GM20000 (cell line): ENCODE measurements at places on chromosomes 3 and 15.

- no peak for DNase-seq
Observed at GRCh38 chr3:114619771-114620170, 325.9 kb downstream of the TIGIT start.

- DNase-seq, result no peak
Observed at GRCh38 chr15:22735781-22736180, 50.7 kb upstream of the NIPA1 start.

DNA sequence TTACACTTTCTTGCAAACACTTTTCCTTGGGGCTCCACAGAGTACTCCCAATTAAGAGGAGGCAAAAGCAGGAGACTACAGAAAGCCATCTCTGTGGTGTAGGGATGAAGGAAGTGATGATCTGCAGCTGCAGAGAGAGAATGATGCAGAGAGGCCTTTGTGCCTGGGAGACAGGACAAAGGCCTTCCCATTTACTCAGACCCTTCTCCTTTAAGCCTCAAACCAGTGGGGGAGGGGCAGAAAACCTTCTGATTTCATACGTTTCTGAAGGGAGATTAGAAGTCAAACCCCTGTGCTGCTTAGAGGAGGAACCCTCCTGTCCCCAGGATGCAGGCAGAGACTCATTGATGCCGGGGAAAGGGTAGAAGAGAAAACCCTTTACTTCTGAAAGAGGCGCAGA lies 130.8 kb downstream of the NEO1 start:
- DNase-seq, result no peak

DNA sequence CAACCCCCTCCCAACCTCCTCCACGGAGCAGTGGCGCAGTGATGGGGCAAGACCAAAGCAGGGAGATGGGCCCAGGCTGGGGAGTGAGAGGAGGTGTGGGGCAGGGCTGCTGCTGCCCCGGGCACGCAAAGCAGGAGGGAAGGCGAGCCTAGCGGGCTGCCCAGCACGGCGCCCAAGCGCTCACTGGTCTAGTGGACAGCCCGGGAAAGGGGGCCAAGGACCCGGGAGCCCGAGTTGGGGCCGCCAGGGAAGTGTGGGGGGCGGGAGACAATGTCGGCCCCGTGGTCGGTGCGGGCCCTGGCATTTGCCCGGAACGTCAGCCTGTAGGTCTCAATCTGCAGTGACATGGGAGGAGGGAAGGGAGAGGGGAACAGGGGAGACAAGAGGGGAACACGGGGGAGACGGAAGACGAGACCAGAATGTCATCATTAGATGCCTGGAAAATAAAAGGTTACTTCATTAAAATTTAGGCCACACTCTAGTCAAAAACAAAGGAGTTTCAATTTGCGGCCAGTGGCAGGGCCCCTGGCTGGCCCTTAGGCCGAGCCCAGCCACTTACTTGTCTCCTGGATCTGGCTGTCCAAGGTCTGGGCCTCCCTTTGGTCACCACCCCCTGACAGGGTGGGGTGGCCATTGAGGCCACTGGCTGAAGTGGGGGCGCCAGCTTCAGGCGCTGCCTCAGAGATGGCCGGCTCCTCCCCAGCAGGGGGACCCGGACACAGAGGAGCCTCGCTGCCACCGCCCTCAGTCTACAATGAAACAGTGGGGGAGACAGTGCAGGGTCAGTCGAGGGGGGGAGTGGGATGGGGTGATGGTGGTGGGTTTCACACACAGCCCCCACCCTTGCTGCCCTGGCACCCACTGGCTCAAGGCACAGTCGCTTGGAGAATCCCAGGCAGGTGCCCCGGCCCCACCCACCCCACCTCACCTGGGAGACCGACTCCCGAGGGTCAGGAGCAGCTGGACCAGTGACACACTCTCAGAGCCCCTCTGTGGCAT lies 50.0 kb downstream of the DHX30 start:
- DNase-seq, result no peak

DNA sequence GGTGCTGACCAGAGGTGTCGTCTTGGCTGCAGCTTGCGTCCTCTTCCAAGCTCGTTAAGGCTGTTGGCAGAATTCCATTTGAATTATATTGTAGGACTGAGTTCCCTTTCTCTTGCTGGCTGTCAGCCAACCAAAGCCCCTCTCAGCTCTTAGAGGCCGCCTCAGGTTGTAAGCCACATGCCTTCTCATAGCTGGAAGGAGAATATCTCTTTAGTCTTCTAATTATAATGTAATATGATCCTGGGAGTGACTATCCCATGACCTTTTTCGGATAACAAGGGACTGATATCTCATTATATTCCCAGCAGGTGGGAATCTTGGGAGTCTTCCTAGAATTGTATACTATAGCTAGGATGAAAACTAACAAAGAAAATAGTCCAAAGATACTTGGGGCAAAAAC lies 4.8 kb downstream of the SCG5 start:
- DNase-seq, result no peak

DNA sequence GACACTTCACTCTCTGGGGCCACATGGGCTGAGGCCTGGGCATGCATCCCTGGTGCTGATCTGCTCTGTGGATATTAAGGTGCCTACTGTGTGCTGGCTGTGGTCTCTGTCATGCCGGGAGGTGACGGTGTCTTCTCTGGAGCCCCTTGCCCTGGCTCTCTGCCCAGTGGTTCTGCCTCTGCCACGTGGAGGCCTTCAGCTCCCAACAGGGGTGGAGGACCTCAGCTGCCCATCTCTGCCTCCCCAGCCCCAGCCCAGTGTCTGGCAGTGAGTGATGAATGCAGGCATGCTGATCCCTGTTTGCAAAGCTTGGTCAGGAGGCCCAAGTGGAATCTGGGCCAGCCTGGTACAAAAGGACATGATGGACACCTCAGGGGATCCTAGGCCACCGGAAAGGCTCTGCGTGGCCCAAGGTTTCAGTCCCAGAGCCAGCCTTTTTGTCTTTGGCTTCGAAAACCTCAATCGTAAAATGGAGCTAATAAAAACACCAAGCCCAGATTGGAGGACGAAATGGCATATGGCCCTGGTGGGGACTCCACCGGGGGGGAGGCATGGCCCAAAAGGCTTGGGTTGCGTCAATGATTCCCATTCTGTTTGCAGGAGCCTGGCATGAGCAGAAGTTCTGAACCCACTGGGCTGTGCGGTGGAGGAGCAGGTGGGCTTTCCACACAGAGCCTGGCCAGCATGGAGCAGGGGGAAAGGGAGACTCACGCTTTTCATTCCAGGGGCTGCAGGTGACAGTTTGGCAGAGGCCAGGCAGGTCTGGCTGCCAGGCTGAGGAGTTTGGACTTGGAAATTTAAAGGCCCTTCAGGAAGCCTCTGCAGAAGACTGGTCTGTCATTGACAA lies 54.7 kb upstream of the KLF13 start:
- DNase-seq, result no peak

- peak; percentile 20 for DNase-seq
Observed at GRCh38 chr3:57206423-57206822, 6.6 kb upstream of the HESX1 start.

DNA sequence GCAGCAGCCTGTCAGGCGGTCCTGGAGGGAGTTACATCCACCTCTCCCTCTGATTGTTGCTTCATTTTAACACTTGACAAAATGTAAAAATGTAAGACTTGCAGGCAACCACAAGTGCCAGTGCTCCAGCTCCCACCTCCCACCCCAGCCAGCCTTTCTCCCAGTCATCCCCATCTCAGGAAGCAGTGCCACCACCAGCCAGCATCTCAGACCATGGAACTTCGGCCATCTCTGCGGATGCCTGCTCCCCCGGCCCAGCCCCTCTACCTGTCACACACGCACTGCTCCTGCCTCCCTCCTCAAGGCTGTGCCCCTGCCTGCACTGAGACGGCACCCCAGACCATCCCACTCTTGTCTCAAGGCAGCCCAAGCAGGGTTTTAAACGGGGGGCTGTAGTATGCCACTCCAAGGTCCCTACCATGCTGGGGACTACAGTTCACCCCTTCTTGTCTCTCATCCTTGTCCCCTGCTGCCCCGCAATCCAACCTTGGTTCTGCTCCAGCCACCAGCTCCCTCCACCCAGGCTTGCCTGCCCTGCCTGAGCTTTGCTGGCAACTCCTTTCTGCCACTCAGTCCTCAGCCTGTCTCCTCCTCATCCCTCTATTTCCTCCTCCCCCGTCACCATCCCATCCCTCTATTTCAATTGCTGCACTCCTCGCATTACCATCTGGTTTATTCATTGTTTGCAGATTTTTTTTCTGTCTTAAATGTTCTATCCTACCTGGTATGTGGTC lies 85.8 kb downstream of the SNRK start:
- no peak for DNase-seq

GRCh38 chr3:186287711-186288110 lies 74.3 kb downstream of the DGKG start:
- DNase-seq, result no peak

GRCh38 chr3:195171093-195171873 lies 99.7 kb downstream of the XXYLT1 start:
- no peak for DNase-seq

DNA sequence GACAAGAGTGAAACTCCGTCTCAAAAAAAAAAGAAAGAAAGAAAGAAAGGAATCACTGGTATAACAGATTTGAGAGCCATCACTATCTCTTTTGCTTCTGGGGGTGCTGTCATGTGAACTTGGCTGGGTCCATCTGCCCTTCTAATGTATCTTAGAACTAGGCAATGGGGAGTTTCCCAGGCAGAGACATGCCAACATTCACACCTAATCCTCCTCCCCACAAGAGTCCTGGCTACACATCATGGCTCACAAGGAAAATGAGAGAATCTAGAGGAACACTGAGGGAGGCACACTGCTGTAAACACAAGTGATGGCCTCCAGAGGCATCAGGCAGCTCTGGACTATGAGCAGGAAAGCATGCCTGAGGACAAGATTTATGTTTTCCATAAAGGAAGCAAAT lies 67.8 kb upstream of the PPP2R3A start:
- DNase-seq, result no peak

DNA sequence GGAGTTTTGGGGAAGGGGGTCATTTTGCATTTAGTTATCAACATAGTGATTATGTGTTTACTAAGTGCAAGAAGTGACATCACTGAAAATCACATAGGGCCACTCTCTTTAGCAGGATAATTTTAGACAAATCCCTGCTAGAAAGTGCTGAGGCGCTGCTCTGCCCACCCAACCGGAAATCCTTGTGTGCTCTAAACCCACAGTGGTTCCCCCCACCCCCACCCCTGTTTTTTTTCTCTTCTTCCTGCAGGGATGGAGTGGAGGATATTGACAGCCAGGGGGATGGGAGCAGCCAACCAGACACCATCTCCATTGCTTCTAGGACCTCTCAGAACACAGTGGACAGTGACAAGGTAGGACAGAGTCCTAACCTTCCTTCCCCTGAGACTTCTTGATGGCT lies 234.2 kb upstream of the UMPS start:
- DNase-seq, result no peak

DNA sequence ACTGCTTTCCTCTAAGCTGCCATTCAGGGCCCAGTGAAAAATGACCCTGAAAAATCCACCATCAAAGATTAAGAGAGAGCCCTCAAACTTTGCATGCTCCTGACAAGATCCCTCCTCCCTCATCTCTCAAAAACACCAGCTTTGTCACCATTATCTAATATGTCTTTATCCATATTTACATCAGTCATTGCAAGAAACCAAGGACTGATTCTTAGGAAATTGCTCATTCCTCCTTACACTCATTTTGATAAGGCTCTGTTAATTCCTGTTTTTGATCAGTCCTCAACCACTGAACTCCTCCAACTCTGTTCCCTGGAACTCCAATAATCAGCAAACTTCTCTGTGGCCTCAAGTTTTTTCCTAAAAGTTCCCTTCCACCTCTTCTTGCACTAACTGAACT lies 51.8 kb downstream of the CD200 start:
- no peak for DNase-seq

DNA sequence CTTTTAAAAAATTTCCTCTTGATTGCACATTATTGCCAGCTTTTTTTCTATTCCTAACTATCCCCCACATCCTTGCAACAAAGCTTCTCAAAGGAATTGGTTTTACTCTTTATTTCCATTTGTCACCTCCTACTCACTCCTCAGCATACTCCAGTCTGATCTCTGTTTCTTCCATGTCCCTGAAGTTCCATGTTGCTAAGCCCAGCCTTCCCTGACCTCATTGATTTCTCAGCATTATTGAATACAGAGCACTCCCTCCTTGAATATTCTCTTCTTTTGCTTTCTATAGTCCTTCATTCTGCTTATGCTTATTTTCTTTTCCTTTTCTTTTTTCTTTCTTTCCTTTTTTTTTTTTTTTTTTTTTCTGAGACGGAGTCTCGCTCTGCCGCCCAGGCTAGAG lies 10.7 kb downstream of the ARID3B start:
- DNase-seq, result no peak
